ENCODE measurements at places on chromosomes 4 and X.

DNA sequence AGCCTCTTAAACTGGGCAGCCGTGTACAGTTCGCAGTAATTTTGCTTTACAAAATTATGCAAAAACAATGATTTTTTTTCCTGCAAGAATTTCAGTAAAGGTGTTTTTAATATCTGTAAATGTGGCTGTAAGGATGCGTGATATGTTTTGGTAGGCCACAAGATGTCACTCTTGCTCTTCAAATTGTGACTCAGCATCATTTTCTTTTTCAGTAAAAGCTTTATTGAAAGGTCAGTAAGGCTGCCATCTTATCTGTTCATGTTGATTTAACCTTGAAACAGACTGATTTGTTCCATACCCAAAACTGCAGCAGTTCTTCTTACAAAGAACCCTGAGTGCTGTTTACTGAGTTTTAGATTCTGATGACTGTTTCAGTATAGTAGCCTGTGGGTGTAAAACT is 39.9 kb downstream of the TXLNG start:
- DNase-seq: no peak

DNA sequence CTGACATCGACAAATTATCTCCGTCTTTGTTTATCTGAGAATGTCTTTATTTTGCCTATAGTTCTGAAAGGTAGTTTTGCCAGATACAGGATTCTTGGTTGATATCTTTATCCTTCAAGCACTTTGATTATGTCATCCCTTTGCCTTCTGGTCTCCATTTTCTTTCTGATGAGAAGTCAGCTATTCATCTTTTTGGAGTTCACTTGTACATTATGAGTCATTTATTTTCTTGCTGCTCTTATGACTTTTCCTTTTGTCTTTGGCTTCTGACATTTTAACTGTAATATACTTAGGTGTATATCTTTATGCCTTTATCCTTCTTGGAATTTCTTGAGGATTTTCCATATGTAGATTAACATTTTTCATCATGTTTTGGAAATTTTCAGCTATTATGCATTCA is 51.4 kb downstream of the SHROOM4 start:
- no peak for DNase-seq

GRCh38 chr4:113586072-113586471 is 175.5 kb downstream of the CAMK2D start:
- DNase-seq: no peak

DNA sequence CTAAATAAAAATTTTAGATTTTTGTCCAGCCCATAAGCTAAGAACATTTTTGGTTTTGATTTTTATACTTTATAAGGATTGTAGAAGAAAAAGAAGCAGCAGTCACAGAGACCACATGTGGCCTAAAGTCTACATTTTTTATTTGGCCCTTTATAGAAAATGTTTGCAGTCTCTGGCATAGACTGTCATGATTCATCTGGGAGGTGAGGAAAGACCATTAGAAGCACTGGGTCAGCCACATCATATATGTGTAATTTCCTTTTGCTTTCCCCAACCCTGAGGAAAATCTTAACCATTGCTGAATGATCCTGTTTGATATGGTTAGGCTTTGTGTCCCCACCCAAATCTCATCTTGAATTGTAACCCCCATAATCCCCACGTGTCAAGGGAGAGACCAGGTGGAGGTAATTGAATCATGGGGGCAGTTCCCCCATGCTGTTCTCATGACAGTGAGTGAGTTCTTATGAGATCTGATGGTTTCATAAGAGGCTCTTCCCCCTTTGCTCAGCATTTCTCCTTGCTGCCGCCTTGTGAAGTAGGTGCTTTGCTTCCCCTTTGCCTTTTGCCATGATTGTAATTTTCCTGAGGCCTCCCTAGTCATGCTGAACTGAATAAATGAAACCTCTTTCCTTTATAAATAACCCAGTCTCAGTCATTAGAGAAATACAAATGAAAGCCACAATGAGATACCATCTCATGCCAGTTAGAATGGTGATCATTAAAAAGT is 12.1 kb upstream of the COPS4 start:
- no peak for DNase-seq

GRCh38 chr4:38242101-38242500 is 281.9 kb downstream of the PTTG2 start:
- DNase-seq: no peak

DNA sequence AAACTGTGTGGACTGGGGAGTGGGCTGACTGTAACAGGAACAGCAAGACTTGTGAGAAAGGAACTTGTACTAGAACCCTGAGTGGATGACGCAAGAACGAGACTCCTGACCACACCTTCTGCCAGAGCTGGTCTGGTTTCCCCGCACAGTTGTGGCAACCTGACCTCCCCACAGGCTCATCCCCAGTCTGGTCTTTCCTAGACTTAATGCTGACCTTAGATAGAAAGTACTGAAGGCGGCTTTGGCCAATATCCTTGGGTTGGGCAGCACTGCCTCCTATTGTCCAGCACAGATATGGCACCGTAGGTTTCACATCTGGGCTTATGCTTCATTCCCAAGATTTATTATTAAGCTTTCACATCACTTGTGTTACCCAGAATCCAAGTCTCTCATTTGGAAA is 137.8 kb upstream of the FRG1 start:
- no peak for DNase-seq

- DNase-seq: no peak
These were observed 94.9 kb downstream of the EMCN start for GRCh38 chr4:100422894-100423293.

DNA sequence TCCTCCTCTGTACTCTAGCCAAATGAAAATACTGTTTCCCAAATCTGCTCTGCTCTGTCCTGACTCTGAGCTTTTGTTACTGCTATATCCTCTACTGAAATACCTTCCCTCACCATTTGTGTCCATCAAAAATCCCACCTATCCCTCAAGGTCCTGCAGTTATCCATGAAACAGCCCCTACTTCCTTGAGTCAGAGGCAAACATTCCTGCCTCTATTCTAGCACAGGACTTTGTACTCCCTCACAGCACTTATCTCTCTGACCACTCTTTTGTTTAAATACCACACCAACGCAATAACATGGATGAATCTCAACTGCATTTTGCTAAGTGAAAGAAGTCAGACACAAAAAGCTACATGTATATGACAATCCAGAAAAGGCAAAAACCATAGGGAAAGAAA is 10.5 kb upstream of the RNF128 start:
- DNase-seq: no peak

- peak; percentile 21 for DNase-seq
These were observed 253.5 kb upstream of the GATB start for GRCh38 chr4:152014280-152014679.

- no peak for DNase-seq
These were observed 1.1 kb downstream of the LDOC1 start for GRCh38 chrX:141175786-141176185.

DNA sequence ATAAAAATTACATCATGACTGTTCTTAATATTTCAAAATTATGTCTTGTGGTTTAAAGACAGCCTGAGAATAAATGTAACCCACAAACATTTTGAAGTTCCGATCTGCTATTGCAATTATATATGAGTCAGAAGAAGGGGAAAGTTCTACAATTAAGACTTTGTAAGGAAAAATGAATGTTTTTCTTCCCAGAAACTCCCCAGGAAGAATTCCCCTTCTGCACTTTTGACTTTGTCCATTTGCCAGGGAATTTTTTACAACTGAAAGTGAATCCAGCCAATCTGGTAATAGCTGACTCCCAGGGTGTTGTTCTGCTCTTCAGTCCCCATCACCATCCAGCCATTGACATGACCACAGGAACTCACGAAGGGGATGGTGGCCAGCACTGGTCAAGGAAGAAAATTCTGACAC is 61.6 kb upstream of the NOCT start:
- DNase-seq: no peak

- no peak for DNase-seq
These were observed 72.0 kb downstream of the SMARCA5 start for GRCh38 chr4:143585548-143585947.

DNA sequence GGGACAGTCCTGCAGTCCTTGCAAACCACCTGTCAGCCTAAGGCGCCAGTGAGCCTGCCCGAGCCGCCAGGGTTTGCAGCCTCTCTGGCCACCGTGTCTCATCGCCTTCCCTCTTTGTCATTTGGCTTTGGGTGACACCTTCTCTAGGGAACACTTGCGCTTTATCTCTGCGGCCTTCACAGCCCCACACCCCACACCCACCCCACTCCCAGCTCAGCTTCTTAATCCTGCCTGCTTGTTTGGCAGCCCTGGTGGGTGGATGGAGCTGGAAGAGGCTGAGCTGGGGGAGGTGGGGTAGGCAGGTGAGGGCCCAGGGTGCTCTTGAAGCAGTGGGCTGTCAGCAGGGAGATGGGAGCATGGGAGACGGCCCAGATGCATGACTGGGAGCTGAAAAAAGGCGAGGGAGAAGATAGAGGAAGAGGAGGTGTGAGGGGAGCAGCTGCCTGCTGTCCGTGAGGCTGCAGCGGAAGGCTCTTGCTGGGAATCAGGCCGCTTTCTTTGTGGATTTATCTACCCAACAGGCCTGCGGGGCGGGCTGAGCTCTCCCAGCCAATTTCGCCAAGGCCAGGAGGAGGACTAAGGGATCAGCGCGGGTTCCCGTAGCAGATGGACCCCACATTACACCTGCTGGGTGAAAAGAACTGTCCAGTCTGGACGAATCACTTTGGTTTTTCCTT is 97.5 kb upstream of the STOX2 start:
- DNase-seq: no peak

DNA sequence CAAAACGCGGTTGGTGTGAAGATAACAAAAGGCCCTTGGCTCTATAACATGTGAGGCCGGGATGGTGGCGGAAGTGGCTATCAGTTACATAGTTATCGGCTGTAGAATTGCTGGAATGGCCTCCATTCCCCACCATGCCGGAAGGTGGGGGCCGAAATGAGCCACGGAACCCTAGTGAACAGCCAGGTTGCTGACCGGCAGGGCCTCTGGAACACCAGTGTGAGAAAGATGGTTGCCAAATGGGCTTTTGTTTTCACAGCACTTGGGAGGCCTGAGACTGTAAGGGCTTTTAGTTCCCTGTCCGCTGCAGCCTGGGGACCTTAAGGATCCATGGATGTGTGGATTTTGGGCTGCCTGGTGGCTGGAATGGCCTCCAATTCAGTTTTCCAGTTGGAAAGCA is 23.3 kb upstream of the ARX start:
- no peak for DNase-seq

GRCh38 chr4:40612831-40613230 is 16.8 kb downstream of the RBM47 start:
- no peak for DNase-seq

Data from stimulated activated CD4-positive, alpha-beta T cell treated with anti-CD3 and anti-CD28 coated beads, TNF-alpha, amount 100 ng/mL, for 48 hours (primary cell).